ENCODE measurements at places on chromosomes 6 and 20. TPM values are rescaled to one million over a fixed set of nuclear protein-coding genes. Genes with fewer than 3 reads are reported as not detected.

- H3K4me1 ChIP-seq: no peaks in the 10 kb centered on the region
- peaks cover 11% of the 10 kb centered on the region for H3K27me3 ChIP-seq
- no peak for DNase-seq
- no peak overlapping the region for H3K27ac ChIP-seq
- H3K4me3 ChIP-seq: no peak overlapping the region
Measured at GRCh38 chr20:48281501-48281900, 496.2 kb upstream of the SULF2 start.

DNA sequence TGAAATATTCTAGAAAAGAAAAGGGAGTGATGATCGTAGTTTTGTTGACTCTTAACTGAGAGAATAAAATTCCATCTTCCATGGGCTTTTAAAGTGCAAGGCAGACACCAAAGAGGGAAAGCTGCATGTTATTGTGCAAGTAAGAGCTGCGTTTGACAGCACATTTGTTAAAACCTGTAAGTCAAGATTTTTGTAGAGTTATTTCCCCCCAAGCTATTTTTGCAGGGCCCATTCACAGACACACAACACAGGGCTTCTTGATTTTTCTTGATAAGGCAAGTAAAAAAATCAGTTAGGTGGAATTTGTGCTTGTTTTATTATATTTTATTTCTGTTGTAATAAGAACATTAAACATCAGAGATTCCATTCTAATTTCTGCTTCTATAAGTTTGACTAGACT lies 13.8 kb downstream of the CFAP206 start:
- no peaks in the 10 kb centered on the region for H3K4me1 ChIP-seq
- no peak for DNase-seq
- peaks cover 8% of the 10 kb centered on the region for H3K27me3 ChIP-seq
- no peak overlapping the region for H3K27ac ChIP-seq
- H3K36me3 ChIP-seq: no peaks in the 10 kb centered on the region

DNA sequence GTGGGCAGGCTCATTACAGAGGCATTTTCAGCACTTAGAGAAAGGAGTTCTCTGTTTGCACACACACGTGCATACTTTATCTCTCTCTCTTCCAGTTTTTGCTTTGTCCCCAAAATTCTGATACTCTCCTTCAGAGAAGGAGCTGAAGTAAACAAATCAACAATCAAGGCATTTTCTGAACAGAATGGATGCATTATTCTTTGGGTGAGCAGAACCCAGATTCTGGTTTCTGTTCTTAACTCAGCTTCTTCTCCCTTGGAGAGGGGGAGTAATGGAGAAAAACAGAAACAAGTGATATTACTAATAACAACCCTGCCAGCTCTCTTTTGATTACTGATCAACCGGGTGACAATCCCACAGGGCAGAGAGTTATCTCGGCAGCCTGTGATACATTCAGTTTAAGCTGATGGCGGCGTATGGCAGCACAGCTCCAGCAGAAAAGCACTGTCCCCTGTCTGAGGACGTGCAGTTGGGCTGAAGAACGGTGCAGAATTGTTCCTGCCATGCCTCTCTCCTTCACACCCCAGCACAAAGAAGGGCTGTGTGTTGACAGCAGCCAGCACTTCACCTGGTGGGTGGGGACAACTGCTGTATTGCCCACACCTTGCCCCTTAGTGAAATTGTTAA lies 47.3 kb upstream of the SASH1 start:
- no peak for DNase-seq
- H3K27ac ChIP-seq: no peak overlapping the region
- H3K27me3 ChIP-seq: no peaks in the 10 kb centered on the region
- H3K4me1 ChIP-seq: no peaks in the 10 kb centered on the region
- H3K36me3 ChIP-seq: no peaks in the 10 kb centered on the region

PTPRT gene
- not detected for total RNA-seq

TGIF2 gene
- 29.2 TPM for total RNA-seq

GRCh38 chr6:90326404-90327057 lies 29.9 kb upstream of the BACH2 start:
- DNase-seq: no peak
- H3K27ac ChIP-seq: no peak overlapping the region
- H3K4me3 ChIP-seq: no peak overlapping the region

DNA sequence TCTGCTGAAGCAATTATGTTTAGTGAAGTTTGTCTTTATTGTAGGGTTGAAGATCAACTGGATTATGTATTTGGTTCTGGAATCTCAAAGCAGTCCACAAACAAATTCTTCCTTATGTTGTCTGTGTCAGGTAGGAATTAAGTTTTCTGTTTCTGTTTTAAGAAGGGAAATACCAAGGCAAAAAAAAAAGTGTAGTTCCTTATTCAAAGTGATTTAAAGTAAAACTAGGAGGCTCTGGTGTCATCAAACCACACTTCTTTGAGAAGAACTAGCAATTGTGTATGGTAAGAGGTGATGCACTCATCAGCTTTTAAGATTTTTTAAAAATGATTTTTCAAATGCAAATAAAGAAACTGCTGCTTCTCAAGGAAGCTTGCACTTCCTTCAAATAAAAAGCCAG lies 1.9 kb downstream of the FAM135A start:
- H3K27me3 ChIP-seq: no peaks in the 10 kb centered on the region
- H3K36me3 ChIP-seq: peaks cover 10% of the 10 kb centered on the region
- peak overlapping the region; percentile 47 for H3K4me3 ChIP-seq
- H3K4me1 ChIP-seq: peaks cover 25% of the 10 kb centered on the region
